ENCODE measurements at places on chromosomes 2 and 18.

GRCh38 chr2:200021449-200022114 is 66.2 kb downstream of the MAIP1 start:
- no peak for DNase-seq

- DNase-seq, result no peak
Observed at GRCh38 chr2:97067279-97068004, 27.2 kb downstream of the FAHD2B start.

- no peak for DNase-seq
Observed at GRCh38 chr2:144334551-144334950, 185.4 kb downstream of the ZEB2 start.

DNA sequence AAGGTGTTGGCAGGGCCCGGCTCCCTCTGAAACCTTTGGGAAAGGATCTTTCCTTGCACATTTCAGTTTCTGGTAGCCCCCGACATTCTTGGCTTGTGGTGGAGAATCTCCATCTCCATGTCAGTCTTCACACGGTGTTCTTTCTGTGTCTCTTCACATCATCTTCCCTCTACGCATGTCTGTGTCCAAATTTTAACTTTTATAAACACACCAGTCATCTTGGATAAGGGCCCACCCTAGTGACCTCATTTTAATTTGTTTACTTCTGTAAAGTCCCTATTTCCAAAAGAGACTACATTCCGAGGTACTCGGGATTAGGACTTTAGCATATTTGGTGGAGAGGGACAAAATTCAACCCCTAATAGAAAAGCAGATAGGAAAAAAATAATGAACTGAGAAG is 138.4 kb downstream of the GALNT3 start:
- no peak for DNase-seq

DNA sequence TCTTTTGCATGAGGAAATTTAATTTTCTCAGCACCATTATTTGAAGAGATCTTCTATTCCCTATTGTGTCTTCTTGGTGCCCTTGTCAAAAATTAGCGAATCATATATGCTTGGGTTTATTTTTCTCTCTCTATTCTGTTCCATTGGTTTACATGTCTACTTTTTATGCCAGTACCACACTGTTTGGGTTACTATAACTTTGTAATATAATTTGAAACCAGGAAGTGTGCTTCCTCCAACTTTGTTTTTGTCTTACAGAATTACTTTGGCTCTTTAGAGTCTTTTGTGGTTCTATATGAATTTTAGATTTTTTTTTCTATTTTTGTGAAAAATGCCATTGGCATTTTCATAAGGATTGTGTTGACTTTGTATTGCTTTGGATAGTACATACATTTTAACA is 17.6 kb downstream of the ALMS1 start:
- DNase-seq, result no peak

GRCh38 chr18:42229211-42230210 is 274.5 kb downstream of the PIK3C3 start:
- no peak for DNase-seq

- no peak for DNase-seq
Observed at GRCh38 chr2:240112914-240113690, 23.0 kb downstream of the COPS9 start.
